ENCODE measurements at places on chromosomes 1 and 21.

DNA sequence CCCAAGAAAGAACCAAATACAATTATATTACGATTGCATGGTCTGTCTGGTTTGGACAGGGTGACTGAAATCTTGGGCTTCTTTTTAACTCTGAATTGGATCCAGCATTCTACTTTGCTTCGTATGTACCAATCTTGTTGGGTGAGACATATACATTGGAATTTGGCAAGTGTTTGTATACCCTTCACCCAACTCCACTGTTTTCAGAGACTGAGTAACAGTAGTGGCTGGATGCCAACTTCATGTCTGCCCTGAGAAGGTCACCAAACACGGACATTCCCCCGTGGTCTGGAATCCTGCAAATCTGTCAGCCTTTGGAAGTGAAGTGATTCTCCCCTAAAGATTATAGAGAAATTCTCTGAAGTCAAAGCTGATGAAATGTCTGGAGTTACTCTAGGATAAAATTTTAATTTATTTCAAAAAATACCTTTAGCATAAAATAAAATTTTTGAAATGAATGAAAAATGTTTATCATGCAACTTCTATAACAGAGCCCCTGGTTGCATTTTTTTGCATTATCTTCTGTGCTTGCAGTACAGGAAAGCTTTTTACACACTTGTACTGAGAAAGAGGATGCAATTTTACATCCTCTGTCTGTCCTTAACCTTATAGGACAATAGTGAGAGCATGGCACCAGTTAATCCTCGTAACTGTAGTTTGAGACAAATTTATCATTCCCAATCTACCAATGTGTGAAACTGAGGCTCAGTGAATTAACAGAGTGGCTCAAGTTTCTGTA lies 201.8 kb downstream of the DISC1 start:
- no peak for DNase-seq

DNA sequence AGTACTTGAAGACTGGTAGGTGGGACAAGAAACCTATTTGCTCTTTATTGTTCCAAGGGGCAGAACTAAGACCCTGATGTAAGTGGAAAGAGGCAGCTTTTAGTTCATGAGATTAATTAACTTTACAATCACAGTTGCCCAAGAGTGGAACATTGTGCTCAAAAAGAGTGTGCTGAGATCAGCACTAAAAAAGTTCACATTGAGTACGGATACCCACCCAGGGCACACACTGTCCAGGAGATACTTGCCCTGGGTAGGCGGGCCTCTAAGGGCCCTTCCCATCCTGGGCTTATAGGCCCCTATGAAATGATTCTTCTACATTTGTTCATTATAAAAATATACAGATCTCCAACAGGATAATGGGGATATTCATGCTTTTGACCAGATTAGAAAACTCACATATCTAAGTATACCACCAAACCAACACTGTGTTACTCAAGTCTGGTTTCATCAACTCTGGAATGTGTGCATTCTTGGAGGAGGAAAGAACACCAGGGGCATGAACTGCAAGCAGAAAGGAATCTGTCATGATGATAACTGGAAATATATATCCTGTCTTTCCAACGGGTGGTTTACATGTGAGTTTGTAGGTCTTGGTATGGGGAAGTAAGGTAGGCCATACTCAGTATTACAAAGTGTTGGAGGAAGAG lies 626.2 kb downstream of the SMYD3 start:
- DNase-seq, result no peak

DNA sequence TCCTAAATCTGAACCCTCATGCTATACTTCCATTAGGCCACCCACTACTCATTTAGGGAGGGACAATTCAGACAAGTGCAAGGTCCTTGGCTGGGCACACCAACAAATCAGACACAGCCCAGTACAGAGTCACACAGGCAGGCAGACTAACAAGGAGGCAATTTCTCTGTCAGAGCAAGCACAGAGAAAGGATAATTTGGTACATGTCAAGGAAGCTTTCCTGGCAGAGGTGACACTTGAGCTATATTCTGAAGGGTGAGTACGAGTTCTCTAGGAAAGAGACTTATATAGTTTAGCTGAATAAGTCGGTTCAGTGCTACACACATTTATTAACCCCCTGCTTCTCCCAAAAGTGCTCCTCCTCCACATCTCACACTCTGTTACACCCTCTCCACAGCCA lies 455.9 kb downstream of the OMA1 start:
- DNase-seq, result no peak

- no peak for DNase-seq
These were observed 26.4 kb upstream of the DARS2 start for GRCh38 chr1:173798078-173798477.

DNA sequence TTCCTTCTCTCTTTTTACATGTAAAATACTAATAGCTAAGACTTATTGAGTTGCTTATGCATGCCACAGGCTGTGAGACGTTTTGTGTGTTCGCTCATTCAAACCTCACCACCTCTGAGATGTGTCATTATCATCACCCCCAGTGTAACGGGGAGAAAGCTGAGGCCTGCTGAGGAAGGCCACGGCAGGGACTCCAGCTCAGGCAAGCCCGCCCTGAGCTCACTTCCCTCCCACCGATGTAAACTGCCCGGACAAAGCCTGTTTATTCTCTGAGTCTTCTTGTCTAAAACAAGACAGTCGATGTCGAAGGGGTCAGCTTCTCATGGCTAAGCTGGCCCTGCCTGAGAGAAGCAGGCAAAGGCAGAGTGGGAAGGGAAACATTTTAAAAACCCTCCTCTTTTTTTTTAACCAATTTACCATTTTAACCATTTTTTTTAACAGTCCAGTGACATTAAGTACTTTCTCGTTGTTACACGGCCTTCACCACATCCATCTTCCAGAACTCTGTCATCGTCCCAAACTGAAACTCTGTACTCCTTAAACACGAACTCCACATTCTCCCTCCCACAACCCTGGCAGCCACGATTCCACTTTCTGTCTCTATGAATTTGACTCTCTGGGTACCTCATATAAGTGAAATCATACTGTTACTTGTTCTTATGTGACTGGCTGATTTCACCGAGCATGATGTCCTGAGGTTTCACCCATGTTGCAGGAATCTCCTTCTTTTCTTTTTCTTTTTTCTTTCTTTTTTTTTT lies 204.8 kb upstream of the GALNT2 start:
- DNase-seq, result no peak
